ENCODE measurements at places on chromosomes 11 and 22.
A peak's percentile ranks its signal among the peaks of the same experiment; 100 is the strongest.

DNA sequence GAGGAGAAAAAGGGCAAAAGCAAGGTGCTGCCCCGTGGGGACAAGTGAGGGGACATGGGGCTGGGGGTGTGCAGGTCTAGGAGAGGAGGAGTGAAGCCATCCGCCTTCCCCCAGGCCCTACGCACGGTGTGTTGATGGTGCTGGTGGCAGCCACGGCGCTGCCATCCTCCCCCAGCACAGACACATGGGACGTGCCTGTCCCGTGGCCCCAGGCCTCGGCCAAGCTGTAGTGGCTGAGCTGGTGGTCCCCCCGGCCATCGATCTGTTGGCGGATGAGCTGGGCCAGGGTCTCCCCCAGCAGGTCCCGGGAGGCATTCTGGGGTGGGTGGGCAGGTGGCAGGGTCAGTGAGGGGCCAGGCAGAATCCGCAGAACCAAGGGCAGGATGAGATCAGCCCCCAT, 18.9 kb downstream of the GGT5 start:
- no peak for DNase-seq

DNA sequence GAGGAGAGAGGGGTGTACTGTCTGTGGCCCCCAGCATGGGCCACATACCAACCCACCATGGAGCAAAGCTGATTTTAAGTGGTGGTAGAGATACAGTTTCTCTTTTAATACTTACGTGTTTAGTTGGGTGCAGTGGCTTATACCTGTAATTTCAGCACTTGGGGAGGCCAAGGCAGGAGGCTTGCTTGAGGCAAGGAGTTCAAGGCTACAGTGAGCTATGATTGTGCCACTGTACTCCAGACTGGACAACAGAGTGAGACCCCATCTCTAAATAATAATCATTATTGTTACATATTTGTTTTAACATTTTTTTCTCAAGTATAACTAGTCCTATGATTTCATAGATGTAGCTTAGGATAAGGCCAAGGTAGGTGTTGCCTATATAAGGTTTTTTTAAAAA, 8.8 kb downstream of the GGA1 start:
- no peak for DNase-seq

DNA sequence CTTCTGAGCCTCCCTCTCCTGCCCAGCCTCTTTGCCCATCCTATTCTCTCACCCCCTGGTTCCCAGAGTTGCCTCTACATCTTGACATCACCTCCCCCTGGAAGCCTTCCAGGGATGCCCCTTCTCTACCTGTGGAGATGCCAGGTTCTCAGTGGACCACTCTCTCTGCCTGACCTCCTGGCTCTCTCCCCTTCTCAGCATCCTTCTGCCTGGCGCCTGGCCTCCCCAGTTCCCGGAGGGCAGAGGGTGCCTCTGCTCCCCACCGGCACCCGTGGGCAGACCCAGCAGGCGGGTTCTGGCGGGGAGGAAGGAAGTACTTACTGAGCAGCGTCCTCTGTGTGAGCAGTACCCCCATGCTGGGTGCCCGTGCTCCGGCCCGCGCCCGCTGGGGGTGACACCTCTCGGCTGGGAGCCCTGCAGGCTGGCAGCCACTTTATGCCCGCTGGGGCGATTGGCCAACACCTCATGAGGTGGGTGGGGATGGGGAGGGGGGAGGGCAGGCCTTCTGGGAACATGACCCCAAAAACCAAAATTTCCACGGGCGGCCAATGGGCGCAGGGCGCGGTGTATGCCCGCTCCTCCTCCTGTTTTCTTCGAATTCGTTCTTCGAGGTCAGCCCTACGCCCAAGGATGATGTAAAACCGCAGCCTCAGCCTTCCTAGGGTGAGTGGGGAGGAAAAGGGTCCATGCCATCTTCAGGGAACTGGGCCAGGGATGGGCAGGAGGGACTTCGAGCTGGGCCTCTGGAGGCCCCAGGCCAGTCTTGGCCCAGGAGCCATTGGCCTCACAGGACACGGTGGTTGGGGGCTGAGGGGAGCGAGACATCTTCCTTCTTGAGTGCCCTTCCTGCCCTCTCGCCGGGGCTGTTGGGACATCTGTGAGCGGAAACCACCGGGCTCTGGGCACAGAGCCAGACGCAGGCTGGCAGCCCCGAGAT, at the start of gene OSM:
Gene OSM (minus strand): TSS at position 407 of the 937 bp plus-strand sequence. CDS start 52 bp downstream, at position 355.
- DNase-seq, result no peak

DNA sequence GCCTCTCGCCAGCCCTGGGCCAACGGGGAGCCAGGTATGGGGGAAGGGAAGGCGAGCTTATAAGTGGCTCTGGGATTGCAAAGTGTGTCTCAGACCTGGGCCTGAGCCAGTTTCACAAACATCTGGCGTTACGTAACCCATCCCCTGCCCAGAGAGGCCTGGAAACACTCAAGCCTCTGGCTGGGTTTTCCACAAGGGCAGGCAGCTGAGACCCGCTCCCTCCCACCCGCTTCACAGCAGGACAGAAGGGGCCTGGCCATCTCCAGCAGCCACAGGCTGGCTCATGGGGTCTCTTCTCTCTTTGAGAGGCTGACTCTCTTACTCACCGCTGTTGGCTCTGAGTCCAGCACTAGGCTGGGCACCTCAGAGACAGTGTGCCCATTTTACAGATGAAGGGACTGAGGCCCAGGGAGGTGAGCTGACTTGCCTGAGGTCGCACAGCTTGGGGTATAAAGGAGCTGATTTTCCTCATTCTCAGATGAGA, 44.5 kb downstream of the TRIOBP start:
- DNase-seq, result peak; percentile 96

DNA sequence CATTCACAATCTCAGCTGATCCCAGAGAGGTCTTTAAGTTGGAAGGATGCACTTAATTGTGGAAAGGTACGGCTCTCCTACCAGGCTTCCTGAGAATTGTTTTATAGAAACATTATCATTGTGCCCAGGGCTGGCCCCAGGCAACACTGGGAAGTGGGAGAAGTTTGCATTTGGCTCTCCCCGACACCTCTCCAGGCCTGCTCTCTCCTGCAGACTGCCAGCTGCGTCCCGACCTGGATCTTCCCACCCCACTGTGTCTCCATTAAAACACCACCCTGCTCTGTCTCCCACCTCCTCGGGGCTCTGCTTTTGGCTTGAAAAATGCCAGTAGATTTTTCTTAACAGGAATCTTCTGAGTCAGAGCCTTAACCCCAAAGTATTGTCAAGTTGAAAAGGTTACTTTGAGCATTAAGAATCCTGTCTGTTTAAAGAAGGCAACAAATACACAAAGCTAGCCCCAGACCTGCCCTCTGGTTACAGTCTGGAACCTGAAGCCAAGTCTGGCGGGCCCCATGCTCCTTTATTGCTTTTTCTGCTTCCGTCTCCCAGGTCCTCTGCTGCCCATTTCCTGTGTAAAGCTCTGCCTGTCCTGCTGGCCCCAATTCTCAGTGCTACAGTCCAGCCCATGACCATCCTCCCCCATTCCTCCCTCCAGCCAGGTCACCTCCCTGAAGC, 530.2 kb downstream of the SOX6 start:
- no peak for DNase-seq

GRCh38 chr11:45388472-45388871, 102.3 kb upstream of the SYT13 start:
- no peak for DNase-seq

GRCh38 chr11:115919341-115920091, 415.3 kb upstream of the CADM1 start:
- no peak for DNase-seq

GRCh38 chr11:68127714-68128681, 6.8 kb upstream of the CHKA start:
- peak; percentile 52 for DNase-seq

DNA sequence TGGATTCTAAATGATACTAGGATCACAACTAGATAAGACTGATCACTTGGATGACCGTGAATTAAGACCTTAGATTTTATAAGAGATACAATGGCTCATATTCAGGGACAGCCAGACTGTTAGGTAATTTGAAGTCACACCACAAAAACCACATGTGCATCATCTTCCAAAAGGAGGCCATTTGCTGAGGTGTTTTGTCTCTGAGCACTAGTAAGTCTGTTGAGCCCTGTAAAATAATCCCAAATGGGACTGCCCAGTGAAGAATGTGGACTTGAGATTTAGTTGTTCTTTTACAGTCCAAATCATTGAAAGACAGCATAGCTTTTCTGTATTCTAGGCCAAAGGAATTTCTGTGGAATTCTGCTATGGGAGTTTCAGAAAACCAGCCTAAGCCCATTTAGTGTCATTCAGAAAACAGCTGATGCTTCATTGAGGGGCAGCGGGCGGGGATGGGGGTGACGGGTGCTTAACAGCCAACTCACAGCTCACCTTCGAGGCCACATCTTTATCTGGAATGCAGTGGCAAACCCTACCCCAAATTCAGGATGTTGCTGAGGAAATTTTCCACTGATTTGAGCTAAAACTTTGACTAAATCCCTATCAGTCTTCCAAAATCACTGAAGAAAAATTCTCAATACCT, 80.1 kb upstream of the BIRC3 start:
- DNase-seq, result no peak

GRCh38 chr22:36471341-36471821, 10.1 kb downstream of the TXN2 start:
- no peak for DNase-seq

GRCh38 chr11:131710511-131710910, 340.1 kb downstream of the NTM start:
- DNase-seq, result no peak

- DNase-seq, result peak; percentile 51
Observed at GRCh38 chr11:33248416-33248971, 8.7 kb upstream of the HIPK3 start.

DNA sequence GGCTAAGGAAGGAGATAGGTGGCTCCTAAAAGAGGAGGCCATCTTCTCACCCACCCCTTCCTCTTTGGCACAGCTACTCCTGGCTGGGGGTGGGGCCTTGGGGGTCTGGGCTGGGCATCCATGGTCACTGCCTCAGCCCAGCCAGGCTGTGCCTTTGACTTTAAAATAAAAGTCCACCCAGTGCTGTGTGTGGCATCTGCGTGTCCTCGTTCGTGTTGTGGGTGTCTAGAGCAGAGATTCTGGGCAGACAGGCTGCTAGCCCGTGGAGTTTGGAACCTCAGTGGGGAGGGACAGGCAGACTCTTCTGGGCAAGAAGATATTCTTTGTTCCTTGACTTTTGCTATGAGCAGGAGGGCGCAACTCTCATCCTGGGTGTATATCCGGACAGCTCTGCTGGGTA, 13.1 kb downstream of the RPS6KA4 start:
- no peak for DNase-seq

DNA sequence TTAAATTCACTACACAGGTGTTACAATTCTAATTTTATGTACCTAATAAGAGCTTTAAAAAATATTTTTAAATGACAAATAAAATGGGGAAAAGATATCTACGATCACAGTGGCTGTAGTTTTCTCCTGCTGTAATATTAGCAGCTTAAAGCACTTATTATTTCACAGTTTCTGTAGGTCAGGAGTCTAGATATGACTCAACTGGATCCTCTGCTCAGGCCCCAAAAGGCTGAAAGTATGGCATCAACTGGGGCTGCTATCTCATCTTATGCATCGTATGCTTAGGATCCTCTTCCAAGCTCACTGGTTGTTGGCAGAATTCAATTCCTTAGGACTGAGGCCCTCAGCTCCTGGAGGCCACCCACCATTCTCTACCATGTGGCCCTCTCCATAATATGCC, 12.8 kb downstream of the FBXO3 start:
- no peak for DNase-seq

Measured in fibroblast of skin of left biceps (primary cell).